ENCODE measurements at places on chromosomes 11 and 22.

DNA sequence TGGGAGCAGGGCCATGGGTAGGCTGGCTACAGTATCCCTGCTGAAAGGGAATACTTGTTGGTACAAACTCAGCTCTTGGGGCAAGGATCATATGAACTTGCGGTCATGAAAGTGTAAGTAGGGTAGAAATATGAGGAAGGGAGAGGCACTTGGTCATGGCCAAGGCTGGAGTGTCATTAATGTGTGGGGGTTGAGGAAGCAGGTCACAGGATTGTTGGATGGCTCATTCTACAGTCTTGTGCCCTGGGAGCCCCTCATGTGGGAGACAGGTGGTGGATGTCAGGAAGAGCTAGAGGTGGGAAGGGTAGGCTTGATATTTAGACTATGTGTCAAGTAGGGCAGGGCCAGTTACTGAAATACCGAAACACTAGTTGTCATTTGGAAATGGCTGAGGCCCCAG is 95.5 kb downstream of the RRM1 start:
- DNase-seq = no peak

DNA sequence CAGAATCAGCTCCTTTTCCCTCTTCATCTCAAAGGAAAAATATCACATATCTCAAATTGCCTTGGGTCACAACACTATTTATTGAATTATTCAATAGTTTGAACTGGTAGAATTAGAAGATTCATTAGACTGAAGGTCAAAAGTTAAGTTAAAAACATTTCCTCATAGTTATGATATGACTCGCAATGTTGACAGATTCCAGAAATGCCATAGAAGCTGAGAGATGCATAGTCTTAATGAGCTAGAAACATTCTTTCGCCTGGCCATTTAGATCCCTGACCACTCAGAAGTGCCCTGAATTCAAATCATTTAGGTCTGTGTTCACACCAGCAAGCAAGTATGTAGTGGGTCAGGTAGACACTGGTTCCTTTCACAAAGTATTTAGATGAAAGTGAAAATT is 44.4 kb downstream of the FAT3 start:
- DNase-seq = peak; percentile 50

GRCh38 chr22:48663297-48663696 is 1164.4 kb downstream of the BRD1 start:
- DNase-seq = no peak

DNA sequence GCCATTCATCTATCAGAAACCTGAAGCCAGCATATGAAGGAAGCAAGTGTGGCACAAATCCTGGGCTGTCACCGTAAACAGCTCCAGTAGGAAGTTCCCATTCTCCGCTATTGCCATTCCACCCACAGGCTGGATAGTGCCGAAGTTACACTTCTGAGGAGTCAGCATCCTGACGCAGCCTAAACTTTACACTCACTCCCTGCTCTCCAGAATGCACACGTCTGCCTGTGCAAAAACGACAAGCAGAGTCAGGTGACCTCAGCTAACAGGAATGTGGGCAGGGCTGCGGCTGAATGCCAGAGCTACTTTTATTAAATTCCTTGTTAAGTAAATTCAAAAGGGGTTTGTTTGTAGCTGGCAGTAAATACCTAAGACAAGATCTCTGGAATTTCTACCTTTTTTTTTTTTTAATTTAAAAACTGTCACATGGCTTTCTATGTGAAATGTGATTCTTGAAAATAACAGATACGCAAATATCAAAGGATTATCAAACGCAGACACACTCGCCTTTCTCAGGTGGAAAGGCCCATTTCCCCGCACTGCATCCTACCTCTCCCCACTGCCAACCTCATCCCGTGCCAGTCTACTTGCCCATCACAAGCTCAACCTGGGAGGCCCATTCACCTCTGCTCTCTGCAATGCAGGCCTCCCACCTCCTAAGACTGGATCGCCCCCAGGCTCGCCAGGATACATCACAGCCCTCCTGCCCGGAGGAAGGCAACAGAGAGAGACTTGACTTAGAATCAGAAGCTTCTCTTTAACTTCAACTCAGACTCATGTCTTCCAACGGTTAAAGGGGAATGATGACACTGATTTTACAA is 33.5 kb downstream of the NFRKB start:
- peak; percentile 89 for DNase-seq

GRCh38 chr11:5713695-5714094 is 22.6 kb upstream of the OR56B1 start:
- DNase-seq = no peak

GRCh38 chr11:44229624-44230023 is 80.3 kb downstream of the ALX4 start:
- DNase-seq = no peak

- no peak for DNase-seq
These were observed 9.0 kb downstream of the WNT11 start for GRCh38 chr11:76197332-76197731.

- peak; percentile 67 for DNase-seq
These were observed at the start of gene TOP3B for GRCh38 chr22:21982338-21982965. Gene TOP3B, minus strand, starts transcription at chr22:21982787. Its CDS starts 7,078 bp downstream, at chr22:21975709.

GRCh38 chr22:26548984-26549383 is 36.7 kb upstream of the TFIP11 start:
- DNase-seq = no peak

- no peak for DNase-seq
These were observed 170.9 kb upstream of the CTSC start for GRCh38 chr11:88508418-88508758.

GRCh38 chr11:115737875-115738274 is 233.7 kb upstream of the CADM1 start:
- no peak for DNase-seq
